GF-D8 (cell line): ENCODE measurements at places on chromosomes 1 and 21.

GRCh38 chr21:38925923-38926322 is 120.2 kb downstream of the ETS2 start:
- DNase-seq = no peak

DNA sequence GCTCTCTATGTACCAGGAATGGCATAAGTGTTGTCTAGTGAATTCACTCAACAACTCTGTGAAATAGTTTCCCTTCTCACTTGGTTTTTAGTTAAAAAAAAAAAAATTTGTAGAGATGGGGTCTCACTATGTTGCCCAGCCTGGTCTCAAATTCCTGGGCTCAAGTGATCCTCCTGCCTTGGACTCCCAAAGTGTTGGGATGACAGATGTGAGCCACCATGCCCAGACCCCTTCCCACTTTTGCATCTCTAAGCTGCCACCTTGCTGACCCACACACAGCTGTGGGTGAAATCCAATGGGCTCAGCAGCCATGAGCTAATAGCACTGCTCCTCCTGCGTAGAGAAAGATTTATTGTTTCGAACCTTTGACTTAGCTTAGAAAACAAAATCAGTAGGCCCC is 33.5 kb downstream of the NEK2 start:
- DNase-seq = no peak

DNA sequence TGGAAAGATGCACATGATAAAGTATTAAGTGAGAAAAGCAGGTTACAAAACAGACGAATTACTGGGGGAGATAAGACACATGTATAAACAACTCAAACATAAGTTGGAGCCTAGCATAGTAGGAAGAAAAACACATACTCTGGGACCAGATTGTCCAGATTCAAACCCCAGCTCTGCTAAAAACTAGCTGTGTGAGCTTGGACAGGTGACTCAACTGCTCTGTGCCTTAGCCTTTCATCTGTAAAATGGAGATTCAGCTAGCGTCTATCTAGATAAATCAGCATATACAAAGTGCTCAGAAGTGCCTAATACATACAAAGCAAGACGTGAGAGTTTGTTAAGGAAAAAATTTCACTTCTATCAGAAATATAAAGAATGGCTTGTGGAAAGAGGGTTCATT is 254.0 kb upstream of the POU3F1 start:
- no peak for DNase-seq

GRCh38 chr1:27525296-27526272 is 35.6 kb upstream of the WASF2 start:
- DNase-seq = peak; percentile 86

GRCh38 chr21:30447056-30447455 is 7.0 kb downstream of the KRTAP15-1 start:
- DNase-seq = no peak

DNA sequence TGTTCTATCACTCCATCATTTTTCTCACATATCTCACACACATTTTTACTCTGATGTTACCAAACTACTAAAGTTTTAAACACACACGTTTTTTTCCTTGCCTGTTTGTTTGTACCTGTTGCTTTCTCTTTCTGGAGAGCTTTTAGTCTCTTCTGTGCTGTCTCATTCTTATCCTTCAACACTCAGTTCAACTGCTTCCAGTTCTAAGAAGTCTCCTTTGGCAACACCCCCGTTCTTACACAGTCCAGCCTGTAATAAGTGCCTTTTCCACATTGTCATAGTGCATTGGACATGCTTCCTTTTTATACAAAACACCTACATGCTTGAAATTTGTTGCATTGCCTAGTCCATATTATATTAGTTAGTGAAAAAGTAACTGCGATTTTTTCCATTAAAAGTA is 360.2 kb upstream of the BRINP3 start:
- no peak for DNase-seq

DNA sequence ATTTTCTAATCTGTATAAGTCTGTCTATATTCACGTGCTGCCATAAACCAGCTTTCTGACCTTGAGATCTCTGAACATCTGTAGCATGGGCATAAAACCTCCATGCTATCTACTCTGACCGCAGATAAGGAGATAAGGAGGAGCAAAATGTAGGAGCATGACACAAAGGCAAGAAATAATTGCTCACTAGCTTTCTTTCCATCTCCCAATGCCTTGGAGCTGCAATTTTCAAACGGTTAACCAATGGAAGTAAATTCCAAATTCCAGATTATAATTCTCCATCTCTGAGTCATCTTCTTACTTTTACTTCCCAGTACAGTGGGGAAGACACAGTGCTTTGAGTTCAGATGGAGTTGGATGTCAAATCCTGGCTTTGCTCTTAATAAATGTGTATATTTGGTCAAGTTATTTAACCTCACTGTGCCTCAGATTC is 41.6 kb downstream of the CD58 start:
- no peak for DNase-seq

GRCh38 chr1:89610457-89611011 is 22.4 kb upstream of the LRRC8C start:
- DNase-seq = no peak

- no peak for DNase-seq
Measured at GRCh38 chr1:34263406-34263805, 86.7 kb downstream of the C1orf94 start.

- DNase-seq = no peak
Measured at GRCh38 chr1:178867670-178868069, 3.2 kb downstream of the ANGPTL1 start.

DNA sequence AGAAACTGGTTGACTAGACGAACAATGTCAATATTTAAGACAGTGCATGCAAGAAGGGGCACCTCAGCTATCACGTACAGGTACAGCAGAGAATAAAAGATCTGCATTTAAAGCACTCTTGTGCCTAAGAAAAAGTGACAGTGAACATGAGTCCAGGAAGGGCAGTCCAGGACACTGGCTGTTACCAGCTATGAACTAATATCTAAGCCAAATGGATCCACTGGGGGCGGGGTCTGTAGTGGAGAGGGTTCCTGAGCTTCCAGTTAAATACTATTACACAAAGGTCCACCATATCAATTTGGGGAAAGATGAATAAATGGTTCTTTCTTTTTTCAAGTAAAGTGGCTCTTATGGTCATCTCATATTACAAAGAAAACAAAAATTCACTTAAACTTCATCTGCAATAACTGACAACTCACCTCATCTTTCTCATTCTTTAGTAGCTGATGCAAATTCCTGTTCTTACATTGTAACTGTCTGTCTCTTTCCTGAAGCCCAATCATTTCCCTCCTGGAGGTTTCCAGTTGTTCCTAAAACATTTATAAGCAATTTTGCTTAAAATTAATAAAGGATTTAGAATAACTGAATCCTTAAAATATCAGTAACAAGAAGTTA is 24.5 kb downstream of the SSX2IP start:
- DNase-seq = no peak

DNA sequence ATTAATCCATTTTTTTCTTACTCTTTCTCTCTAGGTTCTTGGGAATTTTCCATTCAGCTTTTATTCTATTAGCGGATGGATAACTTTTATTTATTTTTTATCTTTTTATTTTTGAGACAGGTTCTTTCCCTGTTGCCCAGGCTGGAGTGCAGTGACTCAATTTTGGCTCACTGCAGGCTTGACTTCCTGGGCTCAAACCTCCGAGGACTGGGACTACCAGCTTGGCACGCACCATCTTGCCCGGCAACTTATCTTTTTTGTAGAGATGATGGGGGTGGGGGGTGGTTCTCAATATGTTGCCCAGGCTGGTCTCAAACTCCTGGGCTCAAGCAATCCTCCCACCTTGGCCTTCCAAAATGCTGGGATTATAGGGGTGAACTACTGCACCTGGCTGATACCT is 36.1 kb upstream of the CHIT1 start:
- no peak for DNase-seq

- DNase-seq = peak; percentile 19
Measured at GRCh38 chr1:48469616-48470480, 2.2 kb downstream of the SPATA6 start.

DNA sequence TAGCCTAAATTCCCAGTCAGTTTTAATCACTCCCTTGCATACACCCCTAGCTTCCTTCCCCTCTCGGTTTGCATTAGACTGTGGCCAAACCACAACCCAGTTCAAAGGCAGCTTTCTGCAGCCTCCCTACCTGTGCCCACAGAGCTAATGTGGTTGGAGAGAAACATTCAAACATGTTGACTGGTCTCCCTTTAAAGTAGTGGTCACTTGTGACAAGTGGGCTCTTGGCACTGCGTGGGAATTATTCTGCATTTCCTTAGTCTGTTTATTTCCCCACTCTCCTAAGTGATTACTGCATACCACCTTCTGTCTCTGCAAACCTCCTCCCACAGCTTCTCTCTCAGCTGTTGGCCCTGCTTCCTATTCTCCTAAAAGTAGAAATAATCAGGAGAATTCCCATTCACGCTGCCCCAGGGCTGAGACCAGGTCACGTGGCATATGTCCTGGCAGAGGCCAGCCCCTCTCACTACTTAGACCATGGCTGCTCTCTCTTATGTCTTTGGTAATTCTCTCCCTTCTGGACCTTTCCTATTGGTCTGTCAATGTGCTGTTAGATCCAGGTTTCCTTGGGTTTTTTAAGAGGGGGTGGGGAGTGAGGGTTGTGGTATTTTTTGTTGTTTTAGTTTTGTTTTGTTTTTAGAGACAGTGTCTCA is 38.4 kb upstream of the CD101 start:
- DNase-seq = peak; percentile 1

DNA sequence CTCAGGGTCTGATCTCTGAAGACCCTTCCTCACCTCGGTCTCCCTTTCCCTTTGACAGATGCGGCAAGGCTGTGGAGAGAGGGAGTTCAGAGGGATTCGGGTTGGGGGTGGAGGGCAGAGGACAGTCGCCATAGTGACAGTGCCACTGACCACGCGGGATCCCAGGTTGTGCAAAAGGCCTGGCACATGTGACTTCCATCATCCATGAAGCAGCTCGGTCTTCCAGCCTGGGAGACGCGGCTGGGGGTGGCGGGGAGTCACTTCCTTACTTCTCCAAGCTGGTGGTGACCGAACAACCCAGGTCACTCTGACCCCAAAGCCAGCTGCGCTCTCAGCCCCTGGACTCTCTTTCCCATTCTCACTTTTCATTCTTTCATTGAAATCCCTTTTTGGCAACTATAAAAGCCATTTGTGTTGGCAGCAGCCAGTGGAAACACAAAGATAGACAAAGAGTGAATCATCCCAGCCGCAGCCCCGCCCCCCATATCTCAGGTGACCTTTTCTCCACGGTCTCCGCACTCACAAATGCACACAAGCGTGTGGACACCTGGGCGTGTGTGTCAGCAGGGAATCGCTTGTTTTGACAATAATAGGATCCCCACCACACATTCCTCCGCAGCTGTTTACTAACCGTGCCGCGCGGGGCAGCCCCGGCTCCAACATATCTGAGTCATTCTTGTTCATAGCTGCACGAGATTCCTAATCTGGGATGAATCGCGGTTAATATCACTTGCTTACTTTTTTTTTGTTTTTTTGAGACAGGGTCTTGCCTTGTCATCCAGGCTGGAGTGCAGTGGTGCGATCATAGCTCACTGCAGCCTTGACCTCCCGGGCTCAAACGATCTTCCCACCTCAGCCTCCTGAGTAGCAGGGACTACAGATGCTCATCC is 68.3 kb downstream of the DHRS3 start:
- DNase-seq = no peak

DNA sequence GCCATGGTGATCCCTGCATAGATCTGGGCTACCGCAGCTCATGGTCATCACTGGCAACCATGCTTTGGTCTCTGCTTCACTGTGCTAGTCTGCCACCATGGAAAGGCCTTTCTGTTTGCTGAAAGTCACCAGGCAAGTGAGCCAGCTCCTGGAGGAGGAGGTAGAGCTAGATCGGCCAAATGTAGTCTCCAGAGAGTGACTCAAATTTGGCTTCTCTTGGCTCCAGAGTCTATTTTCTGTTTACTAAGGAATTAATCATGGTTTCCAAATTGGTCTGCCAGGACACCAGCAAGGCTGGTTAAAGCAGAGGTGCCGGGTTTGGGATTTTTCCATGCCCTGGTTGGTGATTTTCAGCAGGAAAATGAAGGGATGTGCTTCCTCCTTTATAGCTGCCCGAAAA is 52.7 kb upstream of the IVNS1ABP start:
- no peak for DNase-seq

DNA sequence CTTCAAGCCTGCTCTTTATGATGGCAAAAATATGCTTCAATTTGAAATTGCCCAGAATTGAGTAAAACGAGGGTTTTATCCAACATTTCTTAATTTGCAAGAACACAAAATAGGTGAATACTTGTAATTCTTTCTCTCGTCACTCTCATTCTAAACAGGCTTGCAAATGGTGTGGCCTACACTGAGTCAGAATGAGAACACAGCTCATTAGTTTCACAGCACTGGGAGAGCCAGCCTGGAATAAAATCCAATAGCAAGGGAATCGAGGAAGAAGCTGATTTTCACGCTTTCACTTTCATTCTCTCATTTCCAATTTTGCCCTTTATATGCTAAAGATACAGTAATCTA is 537.5 kb downstream of the LTN1 start:
- no peak for DNase-seq

GRCh38 chr1:33074193-33074945 is 6.6 kb upstream of the AZIN2 start:
- no peak for DNase-seq

- no peak for DNase-seq
Measured at GRCh38 chr1:53214376-53214940, 6.0 kb downstream of the CZIB start.

- no peak for DNase-seq
Measured at GRCh38 chr1:22621761-22622160, 14.7 kb upstream of the C1QA start.

DNA sequence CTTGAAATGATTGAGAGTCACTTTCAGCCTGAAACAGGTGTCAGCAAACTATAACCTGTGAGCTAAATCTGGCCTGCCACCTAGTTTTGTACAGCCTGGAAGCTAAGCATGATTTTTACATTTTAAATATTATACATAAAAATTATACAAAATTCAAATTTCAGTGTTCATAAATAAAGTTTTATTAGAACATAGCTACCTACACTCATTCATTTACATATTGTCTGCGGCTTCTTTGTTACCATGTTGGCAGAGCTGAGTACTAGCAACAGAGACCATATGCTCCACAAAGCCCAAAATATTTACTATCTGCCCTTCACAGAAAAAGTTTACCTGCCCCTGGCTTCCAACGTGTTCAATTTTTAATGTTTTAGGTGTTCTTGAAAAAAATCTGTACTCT is 8.0 kb upstream of the C1orf162 start:
- DNase-seq = no peak

GRCh38 chr1:39076127-39076798 is 50.1 kb downstream of the NDUFS5 start:
- no peak for DNase-seq

- DNase-seq = no peak
Measured at GRCh38 chr1:154883919-154884868, 14.1 kb upstream of the KCNN3 start.

GRCh38 chr1:232379063-232379434 is 250.9 kb downstream of the SIPA1L2 start:
- DNase-seq = no peak

DNA sequence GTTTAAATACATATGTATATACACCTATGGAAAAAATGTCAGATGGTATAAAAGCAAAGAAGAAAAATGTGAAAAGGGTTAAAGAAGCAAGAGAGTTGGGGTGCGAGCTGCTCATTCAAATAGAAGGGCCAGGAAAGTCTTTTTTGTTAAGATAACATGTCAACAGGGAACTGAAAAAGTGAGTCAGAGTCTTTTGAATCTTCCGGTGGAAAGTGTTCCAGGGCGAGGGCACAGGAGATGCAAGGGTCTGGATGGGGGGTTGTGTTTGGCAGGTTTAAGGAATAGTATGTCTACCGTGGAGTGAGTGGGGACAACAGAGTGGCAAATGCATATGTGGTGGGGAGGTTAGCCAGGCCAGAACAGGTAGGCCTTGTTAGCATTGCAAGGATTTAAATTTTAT is 22.2 kb upstream of the GNG12 start:
- DNase-seq = no peak

- DNase-seq = no peak
Measured at GRCh38 chr21:30211071-30211470, 4.8 kb downstream of the CLDN8 start.
